HFF-Myc (cell line): ENCODE measurements at places on chromosomes 7 and 10.

GRCh38 chr7:149558149-149558861 lies 60.7 kb upstream of the ZNF746 start:
- peak; percentile 24 for DNase-seq

- DNase-seq = no peak
Observed at GRCh38 chr10:89399956-89400355, 7.5 kb downstream of the IFIT1 start.

- no peak for DNase-seq
Observed at GRCh38 chr10:14859775-14860174, 18.9 kb upstream of the SUV39H2 start.

DNA sequence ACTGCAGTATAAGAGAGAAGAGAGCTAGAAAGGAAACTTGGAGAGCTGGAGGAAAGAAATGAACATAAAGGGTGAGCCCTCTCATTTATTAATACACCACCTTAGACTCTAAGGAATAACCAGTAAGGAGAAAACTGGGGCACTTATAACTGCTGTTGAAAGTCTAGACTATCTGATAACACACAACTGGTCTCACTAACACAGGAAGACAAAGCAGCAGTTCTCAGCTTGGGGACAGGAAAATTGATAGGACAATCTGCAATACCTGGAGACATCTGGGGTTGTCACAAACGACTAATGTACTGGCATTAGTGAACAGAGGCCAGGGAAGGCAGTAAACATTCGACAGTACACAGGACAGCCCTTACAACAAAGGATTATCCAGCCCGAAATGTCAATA lies 6.8 kb downstream of the ELMO1 start:
- no peak for DNase-seq
